ENCODE measurements at places on chromosomes 6 and 20.
A peak's percentile ranks its signal among the peaks of the same experiment; 100 is the strongest.

DNA sequence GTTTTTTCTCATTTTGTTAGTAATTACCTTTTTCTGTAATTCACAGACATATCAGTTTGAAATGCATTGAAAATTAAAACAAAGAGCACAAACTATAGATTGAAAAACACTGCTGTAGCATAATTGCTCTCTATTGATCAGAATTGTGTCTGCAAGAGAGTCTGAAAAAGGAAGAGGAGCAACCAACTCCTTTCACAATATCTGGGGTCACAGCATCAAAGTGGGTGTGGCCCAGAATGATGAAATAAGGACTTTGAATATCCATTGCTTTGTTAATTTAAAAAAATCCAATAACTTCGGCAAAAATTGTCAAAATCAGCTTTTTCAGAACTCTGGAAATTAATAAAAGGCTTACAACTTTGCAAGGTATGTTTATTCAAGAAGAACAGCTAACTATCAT is 99.2 kb downstream of the MYLK4 start:
- no peak for DNase-seq

GRCh38 chr6:137736048-137736818 is 130.8 kb upstream of the TNFAIP3 start:
- DNase-seq, result no peak

DNA sequence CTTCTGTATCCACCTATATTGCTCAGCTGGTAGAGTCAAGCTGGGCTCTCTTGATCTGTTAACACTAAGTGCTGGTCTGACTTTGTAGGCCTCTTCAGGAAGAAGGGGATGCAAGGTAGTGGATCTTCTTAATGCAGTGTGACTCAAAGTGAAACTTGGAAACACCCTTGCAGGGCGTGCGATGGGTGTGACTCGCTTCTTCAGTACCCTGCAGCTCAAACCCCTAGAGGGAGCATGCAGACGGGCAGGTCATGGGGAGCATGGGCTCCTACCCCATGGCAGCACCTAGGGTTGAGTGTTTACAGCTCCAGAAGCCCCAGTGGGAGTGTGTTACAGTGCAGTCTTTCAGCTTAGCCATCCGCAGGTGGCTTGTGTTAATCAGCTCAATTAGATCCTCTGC is 757 bp upstream of the SAMD3 start:
- peak; percentile 52 for DNase-seq

- no peak for DNase-seq
Observed at GRCh38 chr20:33647603-33648395, 14.3 kb upstream of the C20orf144 start.

Data from activated CD4-positive, alpha-beta T cell treated with anti-CD3 and anti-CD28 coated beads, Interleukin-2, amount 50 U/mL, for 48 hours (primary cell).